MV-4-11 (cell line): ENCODE measurements at places on chromosomes 13 and 19.

DNA sequence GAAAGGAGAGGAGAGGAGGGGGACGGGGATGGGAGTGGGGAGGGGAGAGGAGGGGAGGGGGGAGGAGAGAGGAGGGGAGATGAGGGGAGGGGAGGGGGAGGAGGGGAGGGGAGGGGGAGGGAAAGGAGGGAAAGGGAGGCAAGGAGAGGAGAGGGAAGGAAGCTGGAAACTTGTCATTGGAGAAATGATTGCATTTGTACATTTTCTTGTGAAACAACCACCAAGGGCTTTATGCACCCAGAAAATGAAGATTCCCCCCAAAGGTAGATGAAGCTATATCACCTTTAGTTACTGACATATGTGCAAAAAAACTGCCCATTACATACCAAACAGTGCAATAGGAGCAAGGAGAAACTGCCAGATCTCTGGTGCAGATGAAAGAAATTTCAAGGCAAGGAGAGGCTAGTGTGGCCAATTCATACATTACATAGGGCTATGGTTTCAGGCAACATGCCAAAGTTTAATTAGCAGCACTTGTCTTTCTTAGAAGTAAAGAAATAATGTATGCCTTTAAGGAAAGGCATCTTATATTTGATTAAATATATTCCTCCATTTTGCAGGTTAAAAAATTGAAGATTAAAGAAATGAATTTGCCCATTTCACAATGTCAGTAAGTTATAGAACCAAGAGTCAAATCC is 49.5 kb upstream of the STK24 start:
- DNase-seq, result no peak

- no peak for DNase-seq
Observed at GRCh38 chr13:37416291-37417059, 182.1 kb downstream of the POSTN start.

GRCh38 chr19:54341295-54341694 is 2.3 kb upstream of the LILRA4 start:
- no peak for DNase-seq

DNA sequence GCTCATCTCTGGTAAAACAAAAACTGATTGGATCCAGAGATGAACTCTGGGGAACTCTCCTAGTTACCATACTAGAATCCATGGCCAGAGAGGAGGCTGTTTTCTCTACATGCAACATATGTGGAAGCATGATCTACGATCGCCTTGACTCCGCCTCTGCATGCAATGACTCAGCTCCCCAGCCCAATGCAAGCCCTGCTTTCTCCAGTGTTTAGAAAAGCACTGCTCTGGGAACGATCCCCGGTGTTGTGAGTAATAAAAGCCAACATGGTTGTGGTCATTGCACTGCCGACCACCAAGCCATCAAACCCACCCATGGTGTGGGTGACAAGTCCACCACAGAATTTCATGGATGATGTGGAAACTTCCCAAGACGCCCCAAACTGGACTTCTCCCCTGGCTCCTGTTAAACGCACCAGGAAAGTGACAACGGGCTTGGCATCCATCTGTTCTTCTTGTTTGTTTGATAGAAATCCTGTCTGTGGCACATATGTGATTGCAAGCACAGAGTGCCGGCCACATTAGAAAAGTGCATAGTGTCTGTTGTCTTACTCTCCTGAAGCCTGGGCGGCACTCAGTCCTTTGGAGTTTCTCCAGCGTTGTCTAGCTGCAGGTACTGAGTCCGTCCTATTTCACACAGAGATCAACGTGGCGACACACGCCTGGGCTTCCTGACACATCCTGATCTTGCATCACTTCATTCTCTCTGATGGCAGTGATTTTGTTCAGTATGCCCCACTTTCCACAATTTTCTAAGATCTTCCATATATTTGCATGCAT is 36.4 kb upstream of the VSTM2B start:
- no peak for DNase-seq

- peak; percentile 27 for DNase-seq
Observed at GRCh38 chr19:14371301-14371821, 9.9 kb upstream of the ADGRE5 start.

DNA sequence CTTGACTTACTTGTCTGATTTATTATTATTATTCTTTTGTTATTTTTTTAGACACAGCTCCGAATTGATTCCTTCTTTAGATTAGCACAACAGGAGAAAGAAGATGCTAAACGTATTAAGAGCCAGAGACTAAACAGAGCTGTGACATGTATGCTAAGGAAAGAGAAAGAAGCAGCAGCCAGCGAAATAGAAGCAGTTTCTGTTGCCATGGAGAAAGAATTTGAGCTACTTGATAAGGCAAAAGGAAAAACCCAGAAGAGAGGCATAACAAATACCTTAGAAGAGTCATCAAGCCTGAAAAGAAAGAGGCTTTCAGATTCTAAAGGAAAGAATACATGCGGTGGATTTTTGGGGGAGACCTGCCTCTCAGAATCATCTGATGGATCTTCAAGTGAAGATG is 29.4 kb downstream of the ERCC5 start:
- DNase-seq, result no peak

- DNase-seq, result no peak
Observed at GRCh38 chr13:83732755-83733154, 149.5 kb downstream of the SLITRK1 start.

DNA sequence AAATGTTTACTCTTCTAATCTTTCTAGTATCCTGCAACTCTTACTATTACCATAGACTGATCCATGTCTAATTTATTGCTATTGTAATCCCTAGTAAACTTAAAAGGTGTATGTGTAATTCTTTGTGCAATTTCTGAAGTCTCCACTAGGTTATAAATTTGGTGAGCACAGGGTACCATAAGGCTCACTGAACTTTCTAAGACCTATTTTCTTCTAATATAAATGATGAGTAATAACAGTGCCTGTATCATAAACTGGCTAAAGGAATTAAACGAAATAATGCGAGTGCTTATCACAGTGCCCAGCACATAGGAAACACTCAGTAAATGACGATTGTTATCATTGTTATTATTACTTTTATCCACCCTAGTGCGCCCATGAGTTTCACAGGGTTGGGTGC is 119.1 kb downstream of the KLF12 start:
- no peak for DNase-seq

- no peak for DNase-seq
Observed at GRCh38 chr19:23983406-23983805, 68.7 kb downstream of the ZNF726 start.

- no peak for DNase-seq
Observed at GRCh38 chr13:31930490-31930889, 101.1 kb upstream of the FRY start.

- DNase-seq, result no peak
Observed at GRCh38 chr19:54444737-54445136, 4.3 kb upstream of the LENG8 start.

DNA sequence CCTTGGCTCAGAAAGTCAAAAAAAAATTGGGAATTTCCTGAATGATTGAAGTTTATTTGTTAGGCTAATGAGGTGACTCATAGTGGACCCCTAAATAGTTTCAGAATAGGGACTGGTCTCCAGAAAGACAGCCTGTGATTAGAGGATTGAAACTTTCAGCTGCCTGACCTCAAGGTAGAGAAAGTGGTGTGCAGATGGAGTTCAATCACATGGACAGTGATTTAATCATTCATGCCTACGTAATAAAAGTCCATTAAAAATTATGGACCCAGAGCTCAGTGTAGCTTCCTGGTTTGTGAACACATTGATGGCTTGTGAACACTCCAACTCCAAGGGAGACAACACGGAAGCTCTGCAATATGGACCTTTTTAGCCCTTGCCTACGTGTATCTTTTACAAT is 533.2 kb upstream of the PCDH9 start:
- DNase-seq, result no peak

GRCh38 chr13:41459432-41460073 is 2.2 kb downstream of the RGCC start:
- DNase-seq, result no peak

DNA sequence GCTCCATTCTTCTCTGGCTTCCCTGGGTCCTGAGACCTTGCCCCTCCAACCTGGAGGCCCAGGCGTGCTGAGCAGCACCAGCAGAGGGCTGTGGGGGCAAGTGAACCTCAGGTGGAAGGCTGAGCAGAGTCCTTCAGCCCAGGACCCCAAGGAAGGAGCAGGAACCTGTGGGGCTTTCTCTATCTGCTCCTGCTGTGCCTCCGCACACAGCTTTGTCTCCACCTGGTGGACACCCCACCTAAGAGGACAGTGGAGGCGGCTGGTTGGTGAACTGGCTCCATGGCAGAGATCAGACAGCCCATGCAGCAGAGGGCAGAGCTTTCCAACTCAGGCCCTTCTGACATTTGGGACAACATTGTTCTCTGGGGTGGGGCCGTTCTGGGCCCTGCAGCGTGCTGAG is 19.7 kb downstream of the ZFR2 start:
- peak; percentile 48 for DNase-seq

DNA sequence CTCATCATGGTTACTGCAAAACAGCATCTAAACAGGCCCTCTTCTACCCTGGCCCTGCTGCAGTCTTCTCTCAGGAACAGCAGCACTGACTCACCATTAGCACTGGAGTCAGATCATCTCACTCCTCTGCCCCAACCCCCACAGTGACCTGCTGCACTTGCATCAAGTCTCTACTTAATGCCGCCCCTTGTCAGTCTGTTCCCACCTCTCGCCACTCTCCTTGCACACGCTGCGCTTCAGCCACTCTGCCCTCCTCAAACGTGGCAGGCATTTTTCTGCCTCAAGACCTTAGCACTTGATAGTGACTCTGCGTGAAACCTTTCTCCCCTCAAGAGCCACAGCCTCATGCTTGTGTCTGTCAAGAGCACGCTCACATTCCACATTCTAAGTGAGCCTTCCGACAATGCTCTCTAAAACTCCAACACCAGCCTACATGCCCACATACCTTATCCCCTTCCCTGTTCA is 22.1 kb downstream of the MIPEP start:
- no peak for DNase-seq

DNA sequence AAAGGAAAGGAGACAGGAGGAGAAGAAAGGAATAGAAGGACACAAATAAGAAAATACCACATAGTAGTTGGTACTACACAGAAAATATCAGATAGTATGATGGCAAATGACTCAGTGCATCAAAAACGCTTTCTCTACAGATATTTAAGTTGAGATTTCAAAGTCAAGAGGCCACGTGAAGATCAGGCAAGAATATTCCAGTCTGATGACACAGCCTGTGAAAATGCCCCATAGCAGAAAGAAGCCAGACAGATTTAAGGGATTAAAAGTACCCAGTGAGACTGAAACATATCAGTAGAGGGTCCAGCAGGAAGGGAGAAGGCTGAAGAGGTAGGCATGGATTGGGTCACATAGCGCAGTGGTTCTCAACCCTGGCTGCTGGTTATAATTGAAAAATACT is 113.7 kb downstream of the VWA8 start:
- DNase-seq, result no peak
